ENCODE measurements at places on chromosomes 11 and 22.

- no peak for DNase-seq
Observed at GRCh38 chr22:38026130-38027111, 30.8 kb upstream of the PICK1 start.

GRCh38 chr11:33931067-33931466 is 39.2 kb upstream of the LMO2 start:
- no peak for DNase-seq

- peak; percentile 85 for DNase-seq
Observed at GRCh38 chr11:102974552-102975280, 19.2 kb upstream of the MMP13 start.

DNA sequence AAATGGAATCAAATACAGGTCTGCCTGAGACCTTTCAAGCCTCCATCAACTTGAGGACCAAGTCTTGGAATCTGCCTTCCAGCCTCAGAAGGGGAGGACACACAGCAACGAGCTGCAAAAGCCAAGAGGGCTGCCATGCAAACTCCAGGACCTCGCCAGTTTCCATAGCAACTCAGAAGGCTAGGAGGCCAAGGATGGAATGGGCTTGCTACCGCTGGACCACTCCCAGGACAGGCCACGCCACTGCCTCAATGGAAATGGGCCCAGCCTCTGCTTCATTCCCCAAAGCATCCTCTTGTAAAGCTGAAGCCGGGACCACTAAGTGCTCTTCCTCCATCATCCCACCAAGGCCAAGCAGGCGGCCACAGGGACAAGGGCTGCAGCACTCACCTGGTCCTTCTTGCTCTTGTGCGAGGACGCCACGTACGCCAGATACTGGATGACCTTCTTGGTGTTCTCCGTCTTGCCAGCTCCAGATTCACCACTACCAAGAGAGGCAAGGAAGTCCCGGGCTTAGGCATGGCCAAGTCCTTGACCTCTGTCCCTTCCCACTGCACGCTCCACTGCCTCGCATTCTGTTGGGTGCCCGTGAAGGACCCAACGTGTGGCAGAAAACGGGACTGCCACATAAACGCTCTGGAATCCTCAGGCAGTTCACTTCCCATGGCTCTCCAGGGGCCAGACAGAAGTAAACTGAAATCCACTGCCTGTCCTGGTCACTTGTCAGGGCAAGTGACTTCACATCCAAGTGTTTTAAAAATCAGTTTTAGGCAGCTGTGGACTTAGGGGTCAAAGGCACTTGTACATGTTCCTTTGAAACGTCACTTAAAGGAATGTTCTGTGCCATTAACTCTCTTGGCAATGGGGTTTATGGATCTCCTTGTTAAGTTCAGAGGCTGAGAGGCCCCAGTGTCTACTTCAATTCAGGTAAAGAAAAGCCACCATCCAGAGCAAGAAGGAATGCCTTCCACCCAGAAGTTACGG is 61.3 kb downstream of the MYH9 start:
- no peak for DNase-seq

- DNase-seq, result peak; percentile 62
Observed at GRCh38 chr22:42931421-42932196, 74.5 kb upstream of the ARFGAP3 start.

DNA sequence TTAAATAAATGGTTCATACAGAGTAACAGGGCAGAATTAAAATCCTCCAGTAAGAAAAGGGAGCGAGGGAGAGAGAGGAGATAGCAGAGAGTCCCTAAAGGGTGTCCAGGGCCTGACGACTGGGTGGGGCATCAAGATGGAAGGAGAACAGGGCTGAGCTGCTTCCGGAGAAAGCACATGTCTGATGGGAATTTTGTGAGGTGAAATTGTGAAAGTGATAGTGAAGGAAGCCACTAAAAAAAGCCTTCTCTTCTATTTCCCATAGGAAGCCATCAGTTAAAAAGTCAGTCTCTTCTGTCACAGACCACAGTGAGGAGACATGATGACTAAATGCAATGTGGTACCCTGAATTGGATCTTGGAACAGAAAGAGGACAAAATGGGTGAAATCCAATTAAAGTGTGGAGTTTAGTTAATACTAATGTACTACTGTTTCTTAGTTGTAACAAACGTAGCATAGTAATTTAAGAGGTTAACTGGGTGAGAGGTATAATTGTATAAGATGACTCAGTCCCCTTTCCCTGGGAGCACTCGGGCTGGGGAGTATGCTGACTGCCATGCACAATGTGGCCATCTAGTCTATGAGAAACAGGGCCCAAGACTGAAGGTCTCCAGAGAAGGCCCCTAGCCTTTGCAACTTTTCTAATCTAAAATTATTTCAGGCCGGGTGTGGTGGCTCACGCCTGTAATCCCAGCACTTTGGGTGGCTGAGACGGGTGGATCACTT is 29.5 kb upstream of the FCHSD2 start:
- no peak for DNase-seq

GRCh38 chr11:64333556-64333955 is 6.4 kb upstream of the CCDC88B start:
- no peak for DNase-seq

GRCh38 chr22:39851606-39852315 is 41.8 kb downstream of the ENTHD1 start:
- no peak for DNase-seq

- DNase-seq, result peak; percentile 93
Observed at GRCh38 chr11:61972672-61973475, 5.4 kb upstream of the FTH1 start.

- DNase-seq, result no peak
Observed at GRCh38 chr11:132373405-132374143, 1003.2 kb downstream of the NTM start.

DNA sequence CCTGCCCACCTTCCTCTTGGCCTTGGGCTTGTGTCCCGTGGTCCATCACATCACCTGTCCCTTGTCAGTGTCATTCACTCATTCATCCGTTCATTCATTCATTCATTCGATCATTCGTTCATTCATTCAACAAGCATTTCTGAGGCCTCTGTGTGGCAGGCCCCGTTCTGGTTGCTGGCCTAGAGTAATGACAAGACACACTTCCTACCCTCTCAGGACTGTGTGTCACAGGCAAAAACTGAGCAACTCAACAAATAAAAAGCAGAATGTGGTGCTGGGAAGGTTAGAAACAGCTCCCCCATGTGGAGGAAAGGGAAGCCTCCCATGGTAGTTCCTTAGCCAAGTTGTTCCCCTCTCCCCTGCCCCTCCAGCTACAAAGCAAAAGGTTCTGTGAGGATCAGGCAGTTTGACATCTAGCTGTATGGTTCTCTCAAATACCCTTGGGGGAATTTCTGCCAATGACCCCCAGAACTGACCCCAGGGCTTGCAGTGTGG is 1.6 kb upstream of the OMP start:
- DNase-seq, result peak; percentile 25

DNA sequence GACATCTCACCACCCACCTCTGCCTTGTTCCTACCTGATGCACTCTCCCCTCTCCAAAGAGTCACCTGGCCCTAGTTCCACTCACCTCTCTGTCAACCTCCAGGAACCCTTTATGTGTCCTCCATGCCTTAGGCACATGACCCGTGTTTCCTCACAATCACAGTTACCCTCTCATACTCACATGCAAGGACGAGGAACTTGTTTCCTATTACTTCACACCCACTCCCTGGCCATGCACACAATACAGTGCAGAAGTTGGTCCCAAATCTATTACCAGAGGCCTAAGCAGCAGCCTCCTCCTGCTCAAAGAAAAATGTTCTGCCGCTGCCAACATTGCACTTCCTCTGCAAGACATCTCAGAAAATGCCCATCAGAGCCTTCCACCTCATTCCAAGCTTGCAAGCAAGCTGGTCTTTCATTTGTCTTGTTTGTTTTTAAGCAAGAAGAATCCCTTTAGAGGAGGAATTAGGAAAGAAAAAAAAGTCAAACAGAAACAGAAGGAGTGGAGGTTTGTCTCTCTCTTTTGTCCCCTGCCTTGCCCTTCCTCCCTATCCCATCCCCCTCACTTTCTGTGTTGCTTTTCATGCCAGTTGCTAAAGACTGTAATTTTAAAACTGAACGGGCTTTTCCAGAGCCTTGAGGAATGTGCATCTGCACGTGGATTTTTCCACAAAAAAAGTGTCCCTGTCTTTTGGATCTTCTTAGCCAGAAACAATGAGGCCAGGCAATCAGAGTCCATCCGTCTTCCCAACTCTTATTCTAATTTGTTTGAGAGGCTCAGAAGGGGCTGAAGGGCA is 63.4 kb downstream of the KCNJ1 start:
- no peak for DNase-seq

- DNase-seq, result no peak
Observed at GRCh38 chr22:42813501-42813900, 43.6 kb downstream of the ARFGAP3 start.

DNA sequence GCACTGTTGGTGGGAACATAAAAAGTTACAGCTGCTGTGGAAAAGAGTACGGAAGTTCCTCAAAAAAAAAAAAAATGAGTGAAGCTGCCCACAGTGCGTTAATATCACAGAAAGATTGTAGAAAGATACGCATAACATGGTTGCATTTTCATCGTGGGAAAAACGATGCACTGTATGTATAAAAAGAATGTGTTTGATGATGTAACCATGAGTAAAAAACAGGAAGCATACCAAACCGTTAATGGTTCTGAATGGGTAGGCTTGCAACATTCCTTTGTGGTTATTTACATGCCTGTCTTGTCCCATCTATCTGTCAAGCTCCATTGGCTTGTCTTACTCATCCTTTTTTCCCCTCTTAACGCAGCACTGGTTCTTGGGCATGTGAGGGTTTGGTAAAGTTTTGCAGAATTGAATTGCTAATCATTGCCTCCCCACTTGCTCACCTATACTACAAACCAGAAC is 33.8 kb upstream of the DKK3 start:
- DNase-seq, result peak; percentile 99
